ENCODE measurements at places on chromosomes 6 and 20.

- DNase-seq = no peak
Observed at GRCh38 chr6:18126121-18126520, 3.6 kb upstream of the NHLRC1 start.

DNA sequence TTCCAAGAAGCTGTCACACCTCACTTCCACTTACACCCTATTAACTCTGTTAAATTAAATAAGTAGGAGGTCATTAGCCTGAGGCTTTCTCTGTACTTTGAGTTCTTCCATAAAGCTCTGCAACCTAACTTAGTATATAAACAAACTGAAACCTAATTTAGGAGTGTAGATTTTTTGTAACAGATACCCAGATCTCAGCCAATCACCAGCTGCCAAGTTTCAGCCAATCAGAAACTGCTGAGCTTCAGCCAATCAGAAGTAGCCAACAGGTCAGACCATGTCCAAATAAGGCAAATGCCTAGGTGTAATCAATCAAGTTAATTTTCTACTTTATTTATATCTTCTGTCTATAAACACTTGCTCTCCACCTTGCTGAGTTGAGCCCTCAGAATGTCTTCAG is 142.7 kb upstream of the SULF2 start:
- no peak for DNase-seq

DNA sequence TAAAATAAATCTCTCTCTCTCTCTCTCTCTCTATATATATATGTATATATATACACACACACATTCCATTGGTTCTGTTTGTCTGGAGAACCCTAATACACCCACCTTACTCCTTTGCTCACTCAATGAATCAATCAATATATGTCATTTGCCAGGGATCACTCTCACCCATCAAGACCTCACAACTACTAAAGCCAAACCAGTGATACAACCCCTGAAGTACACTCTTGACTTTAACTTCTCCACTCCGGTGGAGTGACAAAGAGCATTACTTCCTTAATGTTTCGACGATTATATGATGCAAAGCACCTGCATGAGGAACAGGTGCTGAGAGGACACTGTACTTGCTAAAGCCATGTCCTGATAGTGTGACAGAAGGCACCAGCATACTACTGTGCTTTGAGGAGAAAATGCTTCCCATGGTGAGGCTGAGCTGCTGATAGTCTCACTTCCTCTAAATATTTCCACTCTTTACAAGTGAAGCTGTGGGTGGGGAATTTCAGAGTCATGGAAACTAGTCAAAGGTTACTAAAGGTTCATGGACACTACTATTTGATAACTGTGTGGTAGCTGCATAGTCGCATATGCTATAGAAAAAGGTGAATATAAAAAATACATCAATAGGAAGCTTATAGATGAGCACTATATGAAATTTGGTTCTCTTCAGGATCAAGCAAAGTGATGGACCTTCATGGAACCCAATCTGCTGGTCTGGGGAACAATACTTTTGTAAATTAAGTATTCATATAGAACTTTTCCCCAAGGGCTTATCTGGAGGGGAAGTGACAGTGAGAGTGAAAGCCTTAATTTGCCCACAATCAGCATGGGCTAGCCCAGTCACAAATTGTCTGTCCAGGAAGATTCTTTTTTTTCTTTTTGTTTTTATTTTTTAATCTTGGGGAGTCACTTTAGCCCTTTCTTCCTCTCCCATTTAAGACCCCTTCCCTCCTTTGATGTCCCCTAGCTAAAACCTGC is 141.9 kb upstream of the NEDD9 start:
- no peak for DNase-seq

DNA sequence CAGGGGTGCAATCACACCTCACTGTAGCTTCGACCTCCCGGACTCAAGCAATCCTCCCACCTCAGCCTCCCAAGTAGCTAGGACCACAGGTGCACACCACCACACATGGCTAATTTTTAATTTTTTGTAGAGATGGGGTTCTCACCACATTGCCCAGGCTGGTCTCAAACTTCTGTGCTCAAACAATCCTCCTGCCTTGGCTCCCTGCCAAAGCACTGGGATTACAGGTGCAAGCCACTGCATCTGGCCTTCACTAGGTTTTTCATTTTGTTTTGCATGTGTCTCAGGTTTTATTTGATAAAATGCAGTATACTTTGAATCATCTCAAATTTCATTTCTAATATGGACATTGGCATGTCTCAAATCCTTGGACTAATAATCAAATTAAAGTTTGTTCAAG is 98.7 kb downstream of the SLC16A10 start:
- no peak for DNase-seq

- no peak for DNase-seq
Observed at GRCh38 chr6:38801305-38801704, 86.2 kb downstream of the DNAH8 start.

- DNase-seq = no peak
Observed at GRCh38 chr6:56842686-56843475, 112.0 kb upstream of the BEND6 start.

- no peak for DNase-seq
Observed at GRCh38 chr6:25713824-25714223, 40.7 kb upstream of the SLC17A4 start.

DNA sequence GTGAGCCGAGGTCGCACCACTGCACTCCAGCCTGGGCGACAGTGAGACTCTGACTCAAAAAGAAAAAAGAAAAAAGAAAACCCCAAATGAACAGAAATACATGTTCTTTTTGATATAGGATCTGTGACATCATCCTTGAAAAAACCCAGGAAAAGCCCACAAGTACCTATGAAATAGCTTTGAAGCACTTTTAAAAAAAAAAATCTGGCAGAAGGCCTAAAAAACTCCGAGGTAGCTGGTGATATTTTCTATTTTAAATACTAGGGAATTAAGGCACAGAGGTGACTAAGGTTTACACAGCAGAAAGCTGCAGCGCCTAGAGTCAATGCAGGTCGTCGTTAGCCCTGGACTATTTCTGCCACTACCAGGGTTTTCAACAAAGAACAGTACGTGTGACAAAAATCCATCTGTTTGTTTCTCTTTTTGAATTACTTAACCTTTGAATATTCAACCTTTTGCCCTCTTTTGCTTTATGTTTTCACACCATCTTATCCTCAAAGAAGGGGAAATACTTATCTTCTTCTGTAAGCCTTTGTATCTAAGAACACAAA is 39.4 kb upstream of the EEF1A1 start:
- no peak for DNase-seq

DNA sequence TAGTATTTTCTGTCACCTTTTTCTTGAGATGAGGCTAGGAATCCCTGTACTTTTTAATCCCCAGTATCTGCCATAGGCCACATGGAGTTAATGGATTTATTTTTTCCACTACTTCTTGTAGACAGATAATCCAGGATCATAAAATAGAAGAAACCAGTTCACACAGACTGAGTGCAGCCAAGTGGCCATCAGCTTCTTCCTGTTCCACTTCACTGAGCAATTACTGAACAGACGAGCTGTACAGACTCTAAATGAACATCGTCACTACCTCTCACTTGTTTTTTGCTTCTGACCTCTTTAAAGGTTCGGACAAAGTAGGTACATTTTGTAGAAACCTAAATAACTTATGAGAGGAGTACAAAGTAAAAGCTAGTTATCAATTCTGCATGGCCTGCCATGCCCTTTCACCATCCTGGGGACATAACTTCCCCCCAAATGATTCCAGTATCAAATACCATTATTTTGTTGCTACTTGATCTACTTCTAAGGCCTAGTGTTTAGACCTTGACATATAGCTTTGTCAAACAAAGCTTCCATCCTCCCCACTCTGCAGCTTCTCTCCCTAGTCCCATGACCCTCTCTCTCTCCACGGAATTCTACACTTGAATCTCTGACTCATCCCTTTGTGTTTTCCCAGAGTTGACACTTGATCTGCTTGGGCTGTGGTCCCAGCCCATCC is 34.4 kb upstream of the ARHGAP18 start:
- DNase-seq = no peak

DNA sequence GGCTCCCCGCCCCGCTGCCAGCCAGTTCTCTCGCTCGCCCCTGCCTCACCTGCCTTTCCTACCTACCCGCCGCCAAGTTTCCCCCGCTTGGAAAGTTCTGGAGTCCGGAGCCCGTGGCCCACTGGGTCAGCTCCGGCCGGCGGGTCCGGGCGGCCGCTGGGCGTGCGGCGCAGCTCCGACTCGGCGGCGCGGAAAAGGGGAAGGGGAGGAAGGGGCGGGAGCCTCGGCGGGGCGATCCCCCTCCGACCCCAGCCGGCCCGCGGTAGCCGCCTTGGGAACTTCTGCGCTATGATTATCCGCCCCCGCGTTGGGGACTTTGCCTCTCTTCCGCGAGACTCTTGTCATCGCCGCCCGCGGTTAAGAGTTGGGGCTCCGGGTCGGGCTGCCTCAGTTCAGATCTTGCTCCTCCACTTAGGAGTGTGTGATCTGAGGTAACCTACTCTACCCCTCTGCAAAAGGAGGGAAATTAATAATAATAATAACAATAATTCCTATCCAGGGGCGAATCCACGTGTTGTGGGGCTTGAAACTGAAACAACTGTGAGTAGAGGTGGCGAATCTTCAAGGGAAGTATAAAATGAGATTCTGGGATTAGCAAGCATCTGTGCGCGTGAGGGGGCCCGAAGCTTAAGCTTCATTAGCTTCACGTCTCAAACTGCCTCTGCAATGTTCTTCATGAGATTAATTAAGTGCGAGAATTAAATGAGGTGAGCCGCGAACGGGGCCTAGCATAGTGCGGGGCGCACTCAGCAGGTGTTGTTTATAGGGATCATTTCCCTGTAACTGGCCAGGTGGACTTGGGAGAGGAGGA is 30.8 kb downstream of the SF3B5 start:
- peak; percentile 59 for DNase-seq

GRCh38 chr6:72530152-72530551 is 91.7 kb upstream of the KCNQ5 start:
- DNase-seq = no peak

DNA sequence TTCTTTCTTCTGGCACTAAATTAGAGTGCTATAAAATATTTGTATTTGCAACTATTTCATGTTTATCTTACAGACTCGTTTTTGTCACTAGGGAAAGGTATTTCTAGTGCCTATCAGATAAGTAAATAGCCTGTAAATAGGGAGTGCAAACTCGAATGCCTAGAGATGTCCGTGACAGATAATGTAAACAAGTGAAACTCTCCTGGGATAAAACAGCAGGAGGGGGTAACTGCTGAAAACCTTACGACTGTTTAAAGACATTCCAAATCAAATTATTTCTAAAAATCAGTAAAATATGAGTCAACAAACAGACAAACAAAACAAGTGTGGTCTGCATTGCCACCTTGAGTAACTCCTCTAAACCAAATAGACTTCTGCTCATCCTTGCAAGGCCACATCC is 932.1 kb downstream of the EYS start:
- DNase-seq = no peak

- no peak for DNase-seq
Observed at GRCh38 chr6:36375644-36376155, 11.8 kb downstream of the ETV7 start.

GRCh38 chr6:28710466-28711191 is 184.9 kb downstream of the GPX5 start:
- no peak for DNase-seq

DNA sequence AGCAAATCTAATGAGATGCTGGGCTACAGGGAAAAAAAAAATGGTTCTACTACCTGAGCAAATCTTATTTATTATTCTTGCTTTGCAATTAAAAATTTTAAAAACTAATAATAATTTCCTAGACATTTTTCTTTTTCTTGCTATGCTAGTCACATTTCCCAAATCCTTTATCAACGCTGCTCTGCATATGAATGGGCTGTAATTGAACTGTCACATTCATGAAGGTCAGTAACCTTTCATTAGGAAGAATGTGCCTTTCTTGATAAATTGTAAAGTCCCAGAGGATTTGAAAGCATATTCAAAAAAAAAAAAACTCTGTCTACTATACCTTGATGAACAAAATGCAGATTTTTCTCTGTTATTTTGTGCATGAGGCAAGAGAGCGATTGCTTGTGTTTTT is 538.7 kb upstream of the ID4 start:
- DNase-seq = no peak

DNA sequence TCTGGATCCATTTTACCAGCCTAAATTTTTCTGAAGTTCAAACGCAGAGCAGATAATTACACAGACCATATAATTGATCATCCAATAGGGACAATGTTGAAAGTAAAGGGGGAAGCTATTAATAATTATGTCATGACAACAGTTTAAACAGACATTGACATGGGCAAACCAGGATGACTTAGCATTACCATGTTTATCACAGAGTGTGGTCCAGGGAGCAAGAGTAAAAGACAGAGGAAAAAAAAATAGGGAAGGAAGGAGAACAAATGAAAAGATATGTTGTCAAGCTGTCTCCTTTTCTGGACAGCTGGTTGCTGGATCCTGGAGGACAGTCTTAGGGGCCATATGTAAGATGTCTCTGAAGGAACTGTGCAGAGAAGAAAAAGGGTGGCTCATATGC is 69.4 kb upstream of the FBXL4 start:
- no peak for DNase-seq

DNA sequence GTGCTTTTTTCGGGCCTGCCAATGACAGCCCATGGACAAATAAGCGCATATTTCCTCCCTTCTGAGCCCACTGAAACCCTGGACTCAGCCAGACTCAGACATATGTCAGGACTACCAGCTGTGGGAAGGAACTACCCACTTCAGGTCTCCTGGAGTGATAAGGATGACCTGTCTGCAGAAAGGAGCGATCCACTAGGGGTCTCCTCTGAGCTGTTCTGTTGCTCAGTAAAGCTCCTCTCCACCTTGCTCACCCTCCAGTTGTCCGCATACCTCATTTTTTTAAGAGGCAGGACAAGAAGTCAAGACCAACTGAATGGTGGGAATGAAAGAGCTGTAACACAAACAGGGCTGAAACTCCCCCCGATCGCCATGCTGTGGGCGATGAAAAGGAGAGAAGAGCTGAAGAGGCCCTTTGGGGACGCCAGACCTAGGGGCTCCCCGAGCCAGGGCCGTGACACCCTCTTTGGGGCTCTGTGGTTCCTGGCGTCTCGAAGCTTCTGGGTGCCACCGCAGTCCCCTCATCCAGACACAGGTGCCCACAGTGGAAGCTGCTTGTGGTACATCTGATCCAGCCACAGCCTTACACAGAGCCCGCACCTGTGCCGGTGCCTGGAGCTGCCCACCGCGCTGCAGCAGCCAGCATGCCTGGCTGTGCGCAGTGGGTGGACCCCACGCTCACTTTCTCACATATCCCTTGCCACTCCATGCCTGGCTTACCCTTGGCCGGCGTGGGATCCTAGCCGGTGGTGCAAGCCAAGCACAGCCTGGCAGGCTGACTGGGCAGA is 68.8 kb downstream of the EYS start:
- DNase-seq = no peak

DNA sequence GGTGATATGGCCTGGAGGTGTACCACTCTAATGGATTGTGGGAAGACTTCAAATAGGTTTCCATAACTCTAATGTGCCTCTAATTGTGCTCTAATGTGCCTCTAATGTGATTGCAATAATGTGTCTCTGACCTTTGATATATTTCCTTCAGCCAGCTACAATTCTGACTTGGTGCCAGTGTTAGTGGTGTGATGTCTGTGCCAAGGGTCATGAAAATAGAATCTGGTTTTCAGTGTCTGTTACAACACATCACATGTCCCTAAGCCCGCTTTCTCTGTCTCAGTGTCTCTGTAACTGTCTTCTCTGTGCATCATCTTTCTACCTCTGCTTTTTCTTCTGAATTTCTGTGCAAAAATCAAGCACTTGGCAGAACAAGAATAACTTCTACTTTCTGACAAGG is 77.2 kb upstream of the ECI2 start:
- no peak for DNase-seq

Measured in activated B cell treated with CpG ODN at 0.5 μM for 24 hours (primary cell).